ENCODE measurements at places on chromosomes 6 and 20.

DNA sequence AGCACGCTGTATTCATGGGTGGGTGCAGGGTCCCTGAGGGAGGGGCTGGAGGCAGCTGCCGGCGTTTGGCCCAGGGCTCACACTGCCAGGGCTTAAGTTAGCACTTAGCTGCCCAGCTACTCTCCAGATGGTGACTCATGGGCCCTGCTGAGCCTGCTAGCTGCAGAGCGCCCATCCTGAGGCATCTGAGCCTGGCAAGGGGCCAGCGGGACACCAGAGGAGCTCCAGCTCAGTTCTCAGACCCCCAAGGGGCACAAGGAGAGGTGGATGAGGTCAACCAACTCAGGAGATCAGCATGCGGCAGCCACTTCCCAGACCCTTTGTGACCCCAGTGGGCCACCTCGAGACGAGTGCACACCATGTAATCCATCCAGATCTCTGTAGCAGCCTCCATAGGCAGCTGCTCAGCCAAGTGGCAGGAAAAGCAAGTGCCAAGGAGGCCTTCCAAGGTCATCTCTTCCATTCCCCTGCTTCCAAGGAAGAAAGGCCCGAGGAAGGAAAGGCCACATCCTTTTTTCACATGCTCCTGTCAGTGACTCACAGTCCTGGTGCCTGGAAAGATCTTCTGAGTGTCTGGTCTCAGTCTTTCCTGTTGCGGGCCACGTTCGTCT is 35.3 kb downstream of the FOXP4 start:
- peak; percentile 81 for DNase-seq

GRCh38 chr6:15276036-15276985 is 30.4 kb downstream of the JARID2 start:
- DNase-seq = no peak

GRCh38 chr6:94894300-94894699 is 683.0 kb upstream of the MANEA start:
- no peak for DNase-seq

- DNase-seq = no peak
Observed at GRCh38 chr20:38021087-38021772, 12.0 kb downstream of the TTI1 start.

- no peak for DNase-seq
Observed at GRCh38 chr20:38617011-38617829, 15.6 kb downstream of the ARHGAP40 start.

DNA sequence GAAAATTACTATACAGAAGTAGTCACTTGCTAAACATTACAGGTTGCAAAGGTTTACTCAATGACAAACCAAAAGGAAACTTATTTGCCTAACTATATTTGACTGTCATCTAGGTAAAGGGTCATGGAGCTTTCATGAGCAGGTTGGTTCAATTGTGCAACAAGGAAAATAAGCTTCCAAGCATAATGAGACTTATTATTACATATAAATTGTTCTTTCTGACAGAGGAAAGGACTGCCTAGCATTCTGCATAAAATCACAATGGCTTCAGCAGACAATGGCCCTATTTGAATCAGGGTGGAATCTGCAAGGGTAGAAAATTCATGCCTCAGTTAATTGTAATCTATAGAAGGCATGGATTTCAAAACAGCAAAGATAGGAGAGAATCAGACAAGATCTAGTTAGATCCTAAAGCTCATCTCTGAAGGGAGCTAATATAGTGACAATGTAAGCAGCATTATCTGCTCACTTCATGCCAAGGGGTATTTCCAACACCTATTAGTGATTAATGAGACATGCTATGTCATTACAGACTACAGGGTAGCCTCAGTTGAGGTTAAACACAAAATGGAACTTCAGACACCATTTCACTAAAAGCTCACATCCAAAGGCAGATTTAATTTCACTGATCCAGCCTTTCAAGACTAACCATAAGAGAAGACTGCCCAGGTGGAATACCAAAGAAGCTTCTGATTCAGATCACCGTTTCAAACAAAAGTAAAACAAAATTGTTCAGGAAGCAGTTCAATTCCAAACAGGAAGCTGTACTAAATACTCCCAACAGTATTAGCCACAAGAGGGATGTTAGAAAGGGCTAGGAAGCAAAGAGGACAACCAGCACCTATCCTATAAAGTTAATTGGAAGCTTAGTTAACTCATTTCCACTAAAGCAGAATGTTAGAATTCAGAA is 8.5 kb downstream of the STAU1 start:
- no peak for DNase-seq

DNA sequence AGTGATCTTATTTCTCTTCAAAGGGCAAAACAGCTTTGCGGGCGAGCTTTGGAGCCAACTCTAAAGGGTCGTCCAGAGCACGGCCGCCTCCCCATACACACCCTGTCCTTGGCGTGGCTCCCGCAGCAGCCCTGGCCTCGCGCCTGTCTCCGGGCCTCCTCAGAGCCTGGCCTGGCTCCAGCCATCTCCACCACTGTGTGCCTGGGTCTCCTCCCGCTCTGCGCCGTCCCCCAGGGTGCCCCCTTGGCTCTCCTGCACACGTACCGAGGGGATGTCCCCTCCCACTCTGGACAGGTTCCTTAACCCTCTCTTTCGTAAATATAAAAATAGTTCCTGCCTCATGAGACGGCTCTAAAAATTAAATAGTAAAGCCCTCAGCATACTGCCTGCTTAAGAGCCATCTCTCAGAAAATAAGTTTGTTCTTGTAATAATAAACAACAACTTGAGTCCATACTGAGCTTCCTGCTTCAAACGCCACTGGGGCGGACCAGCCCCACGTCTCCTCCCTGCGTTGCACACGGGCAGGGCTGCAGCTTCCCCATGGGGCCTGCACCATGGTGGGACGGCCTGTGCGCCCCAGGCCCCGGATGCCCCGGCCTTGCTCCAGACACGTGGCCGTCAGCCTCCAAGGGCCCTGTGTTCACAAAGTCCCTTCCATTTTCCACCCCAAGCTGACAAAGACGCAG is 226.2 kb downstream of the TTLL2 start:
- no peak for DNase-seq

DNA sequence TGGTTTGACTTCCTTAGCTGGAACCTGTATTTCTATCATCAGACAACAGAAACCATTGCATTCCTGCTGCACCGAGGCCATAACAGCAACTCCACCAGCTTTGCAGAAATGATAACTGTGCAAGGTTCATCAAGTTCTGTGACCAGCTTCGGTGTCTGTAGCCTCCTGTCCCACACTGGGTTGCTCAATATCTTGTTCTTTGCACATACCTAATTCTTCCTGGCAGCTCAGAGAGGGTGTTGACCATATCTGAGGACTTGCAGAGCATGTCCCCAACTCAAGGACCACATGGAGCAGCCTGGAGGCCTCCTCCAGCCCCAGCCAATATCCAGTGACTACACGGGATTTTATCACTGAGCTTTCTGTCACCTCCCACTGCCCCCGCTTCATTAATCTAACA is 59.3 kb upstream of the SCAF8 start:
- DNase-seq = no peak

DNA sequence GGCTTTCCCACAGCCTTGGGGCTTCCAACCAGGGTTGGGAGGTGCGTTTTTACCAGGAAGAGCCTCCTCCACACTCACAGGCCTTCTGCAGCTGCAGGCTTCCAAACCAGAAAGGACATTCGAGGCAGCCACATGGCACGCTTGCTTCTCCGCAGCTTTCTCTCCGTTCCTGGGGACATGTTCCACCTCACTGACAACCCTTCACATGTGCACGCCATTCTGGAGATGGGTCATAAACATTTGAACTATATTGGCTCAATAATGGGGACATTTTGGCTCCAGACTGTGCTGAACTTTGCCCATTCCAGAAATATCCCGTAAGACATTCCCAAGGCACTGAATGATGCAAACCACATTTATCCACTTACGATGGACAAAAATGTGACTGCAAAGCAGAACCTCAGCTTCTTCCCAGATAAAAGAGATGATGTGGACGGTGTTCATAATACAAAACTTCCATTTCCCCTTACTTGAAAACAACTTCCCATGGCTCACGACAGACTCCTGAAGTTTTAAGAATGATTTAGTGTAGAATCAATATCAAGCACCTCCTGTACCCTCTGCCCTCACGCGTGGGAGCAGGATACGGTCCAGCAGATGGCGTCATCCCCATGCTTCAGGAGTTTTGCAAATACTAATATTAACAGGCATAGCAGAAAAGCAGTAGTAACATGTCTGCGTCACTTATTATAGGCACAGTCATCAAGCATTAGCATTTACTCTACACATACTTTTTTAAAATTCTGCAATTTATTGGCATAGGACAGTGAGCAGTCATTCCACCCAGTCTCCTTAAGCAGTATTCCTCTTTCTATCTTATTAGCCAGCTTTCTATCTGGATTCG is 25.4 kb upstream of the FOXF2 start:
- DNase-seq = no peak

- no peak for DNase-seq
Observed at GRCh38 chr6:105120570-105120969, 59.2 kb downstream of the POPDC3 start.

- no peak for DNase-seq
Observed at GRCh38 chr6:34969662-34970265, 80.7 kb downstream of the ANKS1A start.

- DNase-seq = no peak
Observed at GRCh38 chr6:36346486-36347273, 10.0 kb upstream of the BNIP5 start.

DNA sequence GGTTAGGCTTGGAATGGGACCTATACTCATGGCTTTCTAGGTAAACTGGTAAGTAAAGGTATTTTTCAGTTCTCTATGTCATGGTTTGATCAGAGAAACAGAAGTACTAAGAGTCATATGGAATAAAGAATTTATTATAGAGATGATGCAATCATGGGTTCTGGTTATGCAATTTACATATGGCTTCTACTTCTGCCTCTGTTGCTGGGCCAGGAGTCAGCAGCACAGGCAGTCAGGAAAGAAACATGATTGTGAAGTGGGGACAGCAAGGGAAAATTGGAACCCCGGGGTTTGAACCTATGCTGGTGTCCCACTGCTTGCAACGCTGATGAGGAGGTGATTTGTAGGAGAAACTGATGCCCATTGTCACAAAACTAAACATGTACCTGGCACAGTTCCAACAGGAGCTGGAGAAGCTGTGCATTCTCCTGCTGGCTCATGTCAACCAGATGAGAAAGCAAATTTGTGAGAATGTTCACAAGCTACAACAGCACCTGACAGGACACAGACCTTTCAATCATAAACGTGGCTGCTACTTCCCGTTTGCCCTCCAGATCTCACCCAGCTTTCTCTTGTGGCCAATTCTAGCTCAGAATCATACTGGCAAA is 887.1 kb downstream of the TFAP2A start:
- no peak for DNase-seq

DNA sequence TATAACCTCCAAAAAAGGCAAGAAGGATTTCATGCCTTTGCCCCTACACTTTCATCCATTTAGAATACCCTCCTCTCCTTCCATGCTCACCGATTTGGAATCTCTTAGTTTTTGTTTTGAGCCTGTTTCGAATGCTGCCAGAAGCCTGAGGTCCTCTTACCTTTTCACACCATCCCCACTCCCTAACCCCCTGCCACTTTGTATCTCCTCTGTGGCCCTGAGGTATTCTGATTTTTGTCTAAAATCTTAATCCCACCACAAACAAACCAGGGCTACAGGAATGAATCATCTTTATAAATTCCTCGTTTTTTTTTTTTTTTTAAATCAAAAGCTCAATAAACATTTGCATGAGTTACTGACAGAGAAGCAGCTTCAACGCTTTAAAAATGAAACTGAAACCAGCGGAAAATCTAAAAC is 1.6 kb upstream of the RPS12 start:
- no peak for DNase-seq

- no peak for DNase-seq
Observed at GRCh38 chr6:106974336-106974998, at the start of gene CD24. TSS of gene CD24 (minus strand) at chr6:106974729. CDS start at chr6:106974646, 83 bp downstream.

DNA sequence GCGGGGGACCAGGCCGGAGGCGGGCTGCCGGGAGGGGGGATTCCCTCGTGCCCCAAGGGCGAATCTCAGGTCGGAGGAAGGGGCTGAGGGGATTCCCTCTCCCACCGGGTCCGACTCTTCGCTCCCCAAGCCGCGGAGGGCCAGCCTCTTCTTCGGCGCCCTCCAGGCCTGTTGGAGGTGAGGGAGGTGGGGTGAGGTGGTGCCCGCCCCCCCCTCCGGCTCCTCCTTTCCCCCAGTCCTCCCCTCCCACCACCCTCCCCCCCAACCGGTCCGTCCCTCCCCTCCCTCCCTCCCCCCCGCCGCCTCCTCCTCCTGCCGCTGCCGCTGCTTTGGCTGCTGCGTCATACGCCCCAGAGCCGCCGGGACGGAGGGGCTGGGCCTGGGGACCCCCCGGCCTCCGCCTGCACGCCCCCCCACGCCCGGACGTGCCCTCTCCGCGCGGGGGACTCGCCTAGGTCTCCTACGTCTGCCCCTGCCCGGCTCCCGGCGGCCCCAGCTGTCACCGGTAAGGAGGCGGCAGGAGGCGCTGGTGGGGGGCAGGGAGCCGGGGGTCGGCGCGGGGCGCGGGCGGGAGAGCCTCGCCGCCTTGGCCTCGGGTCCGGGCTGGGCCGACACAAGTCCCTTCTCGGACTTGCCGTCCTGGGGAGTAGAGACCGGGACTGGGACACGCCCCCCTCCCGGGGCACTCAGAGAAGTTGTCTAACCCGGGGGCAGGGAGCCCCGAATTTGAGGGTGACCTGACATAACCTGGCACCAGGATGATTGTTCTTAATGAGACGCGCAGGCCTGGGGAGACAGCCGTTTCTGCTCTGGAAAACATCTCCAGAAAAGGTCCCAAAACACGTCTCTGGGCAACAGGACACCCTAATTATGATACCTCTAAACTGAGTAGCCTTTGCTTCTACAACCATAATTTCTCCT is at the start of gene PHF1:
TSS of gene PHF1 (plus strand) at position 304 of the 921 bp plus-strand sequence. CDS start 1,250 bp downstream, outside the sequence.
- DNase-seq = peak; percentile 65

DNA sequence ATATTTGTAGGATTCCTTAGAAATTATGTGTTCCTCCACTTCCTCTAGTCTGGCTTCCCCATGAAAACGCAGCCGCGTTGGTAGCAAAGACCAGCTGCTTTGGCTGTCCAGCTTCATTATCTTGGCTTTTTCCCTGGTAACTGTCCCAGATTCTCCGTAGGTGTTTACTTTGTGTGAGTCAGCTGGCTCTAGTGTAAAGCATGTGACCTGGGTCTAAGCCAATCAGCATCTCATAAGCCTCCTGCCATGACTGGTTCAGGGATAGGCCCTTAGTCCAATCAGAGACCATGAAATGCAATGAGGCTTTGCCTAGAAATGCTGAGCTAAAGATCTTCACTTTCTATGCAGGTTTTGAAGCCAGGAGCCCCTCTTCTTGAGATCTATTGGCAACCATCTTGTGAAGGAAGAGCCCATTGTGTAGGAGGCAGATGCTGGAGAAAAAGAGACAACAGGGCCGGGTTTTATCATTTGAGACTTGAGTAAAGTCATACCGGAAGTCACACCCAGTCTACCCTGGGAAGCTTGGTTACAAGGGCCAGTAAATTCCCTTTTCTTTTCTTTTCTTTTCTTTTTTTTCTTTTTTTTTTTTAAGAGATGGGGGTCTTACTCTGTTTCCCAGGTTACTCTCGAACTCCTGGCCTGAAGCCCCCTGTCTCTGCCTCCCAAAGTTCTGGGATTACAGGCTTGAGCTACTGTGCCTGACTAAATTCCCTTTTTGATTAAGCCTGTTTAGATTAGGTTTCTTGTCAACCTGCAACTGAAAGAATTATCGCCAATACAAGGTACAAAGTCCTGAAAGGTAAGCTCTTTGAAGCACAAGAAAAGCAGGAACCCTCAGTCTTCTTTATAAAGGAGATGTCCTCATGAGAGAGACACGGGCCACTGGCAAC is 256.5 kb upstream of the RREB1 start:
- DNase-seq = peak; percentile 78

GRCh38 chr20:48623176-48623905 is 204.5 kb downstream of the PREX1 start:
- DNase-seq = no peak

Measured in dermis microvascular lymphatic vessel endothelial cell (primary cell).